GM10248 (cell line): ENCODE measurements at places on chromosomes 1 and 21.

DNA sequence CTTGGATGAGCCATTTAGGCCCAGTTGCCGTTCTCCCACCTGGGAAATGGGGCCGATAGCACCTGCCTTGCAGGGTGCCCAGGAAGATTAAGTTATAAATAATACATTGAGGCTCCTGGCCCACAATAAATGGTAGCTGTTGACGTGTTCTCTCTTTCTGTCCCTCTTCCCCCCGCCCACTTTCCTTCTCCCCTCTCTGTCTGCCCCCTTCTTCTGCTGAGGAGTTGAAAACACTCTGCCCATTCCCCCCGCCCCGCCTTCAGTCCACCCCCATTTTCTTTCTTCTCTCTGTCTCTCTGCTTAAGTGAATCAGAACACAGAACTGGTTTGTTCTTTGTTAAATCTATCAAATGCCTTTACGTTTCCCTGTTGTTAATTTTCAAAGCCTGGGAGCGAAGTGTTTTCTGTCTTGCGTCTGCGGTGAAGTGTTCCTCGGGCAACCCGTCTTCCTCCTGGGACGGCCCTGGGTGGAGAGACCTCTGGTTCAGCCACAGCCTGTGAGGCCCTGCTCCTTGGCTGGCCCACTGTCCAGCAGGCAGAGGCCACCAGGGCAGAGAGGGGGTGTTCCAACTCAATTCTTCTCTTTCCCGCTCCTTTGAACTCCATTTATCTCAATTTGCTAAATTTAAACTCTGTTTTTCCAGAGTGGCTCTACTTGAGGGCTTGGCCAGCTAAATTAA, 29.3 kb upstream of the SELENON start:
- no peak for DNase-seq

- DNase-seq = no peak
Observed at GRCh38 chr1:40392221-40392620, 18.7 kb downstream of the SMAP2 start.

GRCh38 chr1:173258479-173259264, 51.5 kb upstream of the TNFSF4 start:
- no peak for DNase-seq

DNA sequence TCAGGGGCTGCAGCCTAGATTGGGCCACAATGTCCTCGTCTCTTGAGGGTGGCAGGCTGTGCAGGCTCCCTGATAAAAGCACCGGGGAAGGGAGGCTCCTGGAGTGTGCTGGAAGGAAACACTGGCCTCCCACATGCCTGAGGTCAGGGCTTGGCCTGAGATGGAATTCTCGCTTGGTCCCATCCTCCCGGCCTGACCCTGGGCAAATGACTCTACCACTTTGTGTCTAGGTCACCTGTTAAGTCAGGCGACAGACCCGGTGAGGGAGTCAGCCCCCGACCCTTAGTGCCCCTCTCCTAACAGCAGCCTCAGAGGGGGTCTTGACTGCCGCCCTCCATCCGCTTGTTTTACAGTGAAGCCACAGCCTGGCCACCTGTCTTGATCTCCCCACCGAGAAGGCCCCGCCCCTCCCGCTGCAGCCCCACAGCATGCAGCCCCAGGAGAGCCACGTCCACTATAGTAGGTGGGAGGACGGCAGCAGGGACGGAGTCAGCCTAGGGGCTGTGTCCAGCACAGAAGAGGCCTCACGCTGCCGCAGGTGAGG, 2.5 kb downstream of the SMIM1 start:
- DNase-seq = no peak

GRCh38 chr1:153374071-153374470, 1.4 kb downstream of the S100A12 start:
- DNase-seq = no peak
